ENCODE measurements at places on chromosomes 4 and X.
A peak's percentile ranks its signal among the peaks of the same experiment; 100 is the strongest.

- no peak for DNase-seq
These were observed 4.2 kb upstream of the TAB3 start for GRCh38 chrX:30893206-30893605.

DNA sequence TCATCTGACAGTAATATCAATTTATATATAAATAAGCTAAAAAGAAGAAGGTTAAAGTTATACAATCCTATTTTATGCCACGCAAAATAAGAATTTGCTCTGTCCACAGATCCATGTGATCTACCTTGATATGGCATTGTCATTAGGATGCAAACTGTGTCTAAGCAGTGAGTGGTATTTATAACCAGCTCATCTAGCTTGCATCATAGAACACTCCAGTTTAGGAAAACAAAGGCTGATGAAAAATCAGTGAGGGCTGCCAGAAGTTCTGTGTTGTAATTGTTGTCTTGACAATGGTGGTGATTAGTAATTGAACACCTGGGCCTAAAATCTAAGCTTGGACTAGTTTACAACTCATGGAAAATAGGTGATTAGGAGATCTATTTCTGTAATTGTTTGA is 111.0 kb downstream of the CPE start:
- no peak for DNase-seq

GRCh38 chr4:185382754-185383153 is 13.0 kb downstream of the LRP2BP start:
- no peak for DNase-seq

GRCh38 chr4:105807496-105807895 is 87.8 kb upstream of the NPNT start:
- no peak for DNase-seq

DNA sequence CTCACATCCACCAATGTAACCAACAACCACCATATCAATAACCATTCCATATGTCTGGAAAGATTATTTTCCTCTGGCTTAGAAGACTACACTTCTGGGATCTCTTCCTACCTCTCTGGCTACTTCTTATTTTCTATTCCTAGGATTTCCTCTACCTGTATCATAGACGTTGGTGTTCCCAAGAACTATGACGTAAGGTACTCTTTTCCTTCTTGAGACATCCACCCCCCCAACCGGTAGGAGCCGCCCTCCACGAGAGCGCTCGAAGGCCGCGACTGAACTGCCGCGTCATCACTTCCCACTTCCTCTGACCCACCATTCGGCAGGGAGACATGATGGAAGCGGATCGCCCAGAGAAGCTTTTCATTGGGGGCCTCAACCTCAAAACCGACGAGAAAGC is at the start of gene RBMXL3:
TSS of gene RBMXL3 (plus strand) at position 301 of the 400 bp plus-strand sequence. CDS start at position 333, 32 bp downstream.
- no peak for DNase-seq

- no peak for DNase-seq
These were observed 474.0 kb upstream of the NDST3 start for GRCh38 chr4:117560329-117560728.

GRCh38 chr4:9999956-10000561 is 21.2 kb downstream of the SLC2A9 start:
- DNase-seq = no peak

DNA sequence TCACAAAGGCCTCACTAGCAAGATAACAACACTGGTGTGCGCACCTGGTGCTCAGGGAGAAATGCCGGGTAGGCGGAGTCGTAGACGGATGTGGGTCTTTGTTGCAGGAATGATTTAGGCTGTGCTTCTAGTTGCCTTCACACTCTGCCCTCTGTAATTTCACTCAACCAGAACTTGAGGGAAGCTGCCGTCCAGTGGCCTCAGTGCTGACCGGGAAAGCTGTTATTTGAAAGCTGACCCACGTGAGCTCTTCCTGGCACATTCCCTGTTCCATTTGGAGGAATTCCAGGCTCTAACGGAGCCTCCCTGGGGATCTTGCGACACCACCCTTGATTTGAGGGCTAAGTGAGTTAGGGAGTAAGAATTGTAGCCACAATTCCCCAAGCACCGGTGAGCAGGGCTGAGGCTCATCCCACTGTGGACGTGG is 15.9 kb downstream of the SH3TC1 start:
- no peak for DNase-seq

GRCh38 chr4:40910706-40911105 is 161.0 kb downstream of the NSUN7 start:
- no peak for DNase-seq

GRCh38 chr4:61202638-61203435 is 2.7 kb downstream of the ADGRL3 start:
- no peak for DNase-seq

DNA sequence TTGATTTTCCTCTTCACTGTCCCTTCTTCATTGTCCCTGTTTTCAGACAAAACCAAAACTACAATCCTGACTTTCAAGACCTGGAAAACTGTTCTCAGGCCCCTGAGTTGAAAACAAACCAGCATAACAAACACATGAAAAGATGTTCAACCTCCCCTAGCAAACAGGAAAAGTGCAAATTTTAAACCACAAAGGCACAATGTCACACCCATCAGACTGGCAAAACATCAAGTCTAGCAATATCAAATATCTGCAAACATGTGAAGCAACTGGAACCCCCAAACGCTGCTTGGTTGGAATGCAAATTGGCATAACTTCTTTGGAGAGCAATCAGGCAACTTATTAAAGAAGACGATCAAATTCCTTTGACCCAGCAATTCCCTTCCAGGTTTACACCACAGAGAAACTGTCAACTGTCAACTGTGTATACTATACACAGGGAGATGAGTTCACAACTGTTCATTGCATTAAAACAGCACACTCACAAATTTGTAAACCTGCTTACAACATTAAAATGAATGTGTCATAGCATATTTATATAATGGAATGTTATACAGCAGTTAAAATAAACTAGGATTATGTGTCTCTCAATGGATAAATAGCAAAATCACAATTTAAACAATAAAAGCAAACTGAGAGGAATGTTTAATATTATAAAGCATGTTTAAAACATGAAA is 7.0 kb downstream of the USP46 start:
- DNase-seq = no peak

- no peak for DNase-seq
These were observed 77.8 kb downstream of the GRID2 start for GRCh38 chr4:92381616-92382015.

GRCh38 chr4:98794565-98795205 is 134.2 kb downstream of the EIF4E start:
- DNase-seq = no peak

DNA sequence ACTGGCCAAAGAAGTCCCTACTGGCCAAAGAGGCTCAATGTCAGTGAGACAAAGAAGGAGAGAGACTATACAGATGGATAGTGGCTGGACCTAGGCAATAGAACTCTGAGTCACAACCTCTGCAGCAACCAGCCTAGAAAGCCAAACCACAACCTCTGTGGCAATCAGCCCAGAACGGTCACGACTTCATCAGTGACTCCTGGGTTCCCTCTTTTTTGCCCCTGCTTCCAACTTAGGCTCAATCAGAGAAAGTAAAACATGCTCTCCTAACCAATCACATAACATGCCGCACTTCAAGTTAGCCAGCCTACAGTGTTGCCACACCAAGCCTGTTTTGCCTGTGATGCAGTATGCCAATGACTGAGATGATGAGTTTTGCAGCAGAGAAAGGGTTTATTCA is 203.4 kb downstream of the ANAPC10 start:
- DNase-seq = no peak

GRCh38 chr4:2484993-2485392 is 16.1 kb downstream of the RNF4 start:
- DNase-seq = peak; percentile 32

DNA sequence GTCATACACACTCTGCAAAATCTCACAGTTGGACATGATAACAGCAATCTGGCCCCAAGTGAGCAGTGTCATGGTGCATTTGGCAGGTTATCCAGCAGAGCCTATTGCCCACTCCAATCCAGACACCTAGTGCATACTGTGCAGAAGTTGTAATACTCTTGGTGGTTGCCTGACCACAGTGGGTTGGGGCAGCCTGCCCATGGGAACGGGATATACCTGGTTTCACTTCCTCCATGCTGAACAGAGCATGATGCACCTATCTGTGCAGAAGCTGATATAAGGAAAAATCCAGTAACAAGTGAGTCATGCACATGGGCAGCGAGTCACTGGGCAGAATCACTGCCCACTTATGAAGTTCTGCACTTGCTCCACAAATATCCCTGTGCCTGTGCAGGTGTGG is 105.3 kb upstream of the IGSF1 start:
- no peak for DNase-seq

DNA sequence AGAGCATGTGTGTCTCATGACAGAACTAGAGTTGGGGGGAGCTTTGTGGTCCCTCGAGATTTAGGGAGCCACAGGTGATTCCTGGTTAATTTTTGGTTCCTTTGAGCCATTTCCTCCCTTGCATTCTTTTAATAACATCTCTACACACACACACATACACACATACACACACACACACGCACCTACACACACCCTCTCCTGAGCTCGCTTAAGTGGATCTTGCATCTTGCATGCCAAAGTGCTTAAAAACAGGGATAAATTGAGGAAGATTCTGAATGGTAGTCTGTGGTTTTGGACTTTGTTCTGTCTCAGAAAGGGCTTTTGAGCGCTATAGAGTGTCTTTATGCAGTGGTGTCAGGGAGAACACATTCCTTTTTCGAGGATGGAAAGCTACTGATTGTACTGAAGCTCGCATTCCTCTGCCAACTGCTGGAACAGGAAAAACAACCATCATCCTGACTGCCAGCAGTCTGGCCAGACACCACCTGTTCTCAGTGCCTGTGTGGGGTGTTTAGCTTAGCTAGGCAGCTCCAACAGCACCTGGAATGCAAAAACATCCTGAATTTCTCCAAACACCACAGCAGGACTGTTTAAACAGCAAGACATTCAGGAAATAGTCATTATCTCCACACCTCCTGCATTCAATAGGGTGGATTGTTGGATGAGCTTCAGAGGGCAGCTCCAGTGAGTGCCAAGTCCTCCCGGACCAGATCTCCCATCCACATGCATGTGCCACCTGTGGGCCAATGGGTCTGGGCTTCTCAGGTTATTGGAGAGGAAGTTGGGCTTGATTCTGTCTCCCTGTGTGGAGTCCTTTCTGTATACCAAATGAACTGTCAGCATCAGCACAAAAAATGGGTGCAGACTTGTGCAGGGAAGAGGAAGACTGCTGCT is 21.9 kb upstream of the IGFBP7 start:
- no peak for DNase-seq

DNA sequence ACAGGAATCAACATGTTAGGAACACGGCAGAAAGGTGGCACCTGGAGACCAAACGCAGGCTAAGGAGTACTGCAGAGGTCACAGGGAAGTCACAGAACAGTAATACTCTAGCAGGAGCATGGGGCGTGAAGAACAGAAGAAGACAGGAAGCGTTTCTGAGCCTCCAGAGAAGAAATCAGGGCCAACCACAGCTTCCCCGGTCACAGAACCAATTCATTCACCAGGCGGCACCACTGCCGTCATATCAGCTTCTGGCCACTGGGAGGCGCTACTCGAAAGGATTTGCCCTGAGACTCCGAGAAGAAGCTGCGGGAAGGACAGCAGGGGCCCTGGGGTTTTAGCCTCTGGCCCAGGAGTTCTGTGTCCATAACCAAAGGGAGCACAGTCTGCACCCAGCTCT is 78.0 kb upstream of the DRD5 start:
- DNase-seq = peak; percentile 33

- no peak for DNase-seq
These were observed 87.4 kb downstream of the PDGFC start for GRCh38 chr4:156884183-156884582.

- DNase-seq = no peak
These were observed 162.2 kb upstream of the FTHL17 start for GRCh38 chrX:31233941-31234496.

DNA sequence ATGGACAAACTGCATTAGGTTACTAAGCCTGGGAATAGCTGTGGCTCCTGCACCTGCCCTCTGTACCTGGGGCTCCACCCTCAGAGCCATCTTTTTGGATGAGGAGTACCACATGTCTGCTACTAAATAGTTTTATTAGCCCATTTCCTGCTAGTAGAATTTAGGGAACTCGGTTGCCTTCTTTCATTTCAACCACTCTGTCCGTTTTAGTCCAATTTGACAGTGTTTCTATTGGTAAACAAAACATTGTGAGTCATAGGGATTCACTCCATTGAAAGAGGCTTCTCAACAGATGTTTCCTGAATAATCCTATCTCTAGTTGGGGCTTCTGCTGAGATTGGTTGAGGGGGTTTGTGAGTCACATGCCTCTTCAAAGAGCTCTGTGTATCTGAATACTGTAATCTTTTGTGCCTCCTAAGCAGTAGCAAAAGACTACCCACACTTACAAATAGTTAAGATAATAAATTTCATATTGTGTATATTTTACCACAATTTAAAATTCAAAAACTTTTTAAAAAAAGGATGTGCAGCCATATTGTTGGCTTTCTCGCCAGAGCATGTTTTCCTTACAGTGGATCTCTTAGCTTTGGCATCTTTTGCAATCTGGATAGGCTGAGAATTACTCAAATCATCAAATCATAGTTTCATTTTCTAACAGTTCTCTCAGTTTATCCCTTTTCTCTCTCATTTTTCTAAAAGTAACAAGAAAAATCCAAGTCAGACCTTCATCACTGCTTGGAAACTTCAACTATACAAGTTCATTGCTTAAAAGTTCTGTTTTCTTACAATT is 9.9 kb downstream of the FAM200B start:
- no peak for DNase-seq

DNA sequence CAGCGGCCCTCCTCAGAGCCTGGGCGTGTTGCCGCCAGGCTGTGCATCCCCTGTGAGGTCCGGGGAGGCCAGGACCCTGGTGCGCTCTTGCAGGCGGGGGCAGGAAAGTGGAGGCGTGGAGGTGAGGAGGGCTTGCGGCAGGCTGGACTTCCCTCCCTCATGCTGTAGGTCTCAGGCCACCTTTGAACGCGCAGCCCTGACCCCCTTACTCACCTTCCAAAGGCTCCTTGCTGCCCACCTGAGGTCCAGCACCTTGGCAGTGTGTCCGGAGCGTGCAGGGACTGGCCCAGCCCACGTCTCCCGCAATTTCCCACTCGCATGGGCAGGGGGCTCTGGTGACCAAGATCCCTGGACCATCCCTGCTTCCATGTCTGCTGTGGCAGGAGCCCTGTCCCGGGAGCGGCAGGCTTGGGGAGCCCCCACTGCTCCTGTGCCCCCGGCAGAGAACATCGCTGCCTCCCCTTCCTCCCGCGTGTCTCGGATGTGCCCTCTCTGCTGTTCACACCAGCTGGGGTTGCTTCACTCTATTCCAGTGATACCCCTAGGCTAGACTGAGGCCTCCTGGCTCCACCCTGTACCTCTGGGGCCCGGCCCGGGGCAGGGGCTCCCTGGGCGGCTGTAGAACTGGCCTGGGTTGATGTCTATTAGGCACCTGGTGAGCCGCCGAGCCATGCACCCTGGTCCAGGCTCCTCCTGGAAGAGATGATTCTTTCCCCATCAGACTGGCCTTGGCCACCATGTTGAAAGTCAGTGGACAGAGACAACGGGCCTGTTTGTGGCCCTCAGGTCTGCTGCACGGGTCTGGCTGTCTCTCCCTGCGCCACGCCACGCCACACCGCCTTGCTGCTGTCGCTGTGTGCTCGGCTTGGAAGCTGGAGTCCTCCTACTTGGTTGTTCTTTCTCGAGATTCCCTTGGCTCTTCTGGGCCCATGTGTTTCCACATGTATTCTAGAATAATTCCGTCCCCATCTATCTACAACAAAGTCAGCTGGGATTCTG is 95.4 kb upstream of the ADRA2C start:
- DNase-seq = no peak
